ENCODE measurements at places on chromosomes 7 and 10.

GRCh38 chr10:47167591-47167990, 132.4 kb upstream of the GDF10 start:
- DNase-seq = no peak

- DNase-seq = no peak
Measured at GRCh38 chr10:56028298-56029132, 332.5 kb downstream of the ZWINT start.

DNA sequence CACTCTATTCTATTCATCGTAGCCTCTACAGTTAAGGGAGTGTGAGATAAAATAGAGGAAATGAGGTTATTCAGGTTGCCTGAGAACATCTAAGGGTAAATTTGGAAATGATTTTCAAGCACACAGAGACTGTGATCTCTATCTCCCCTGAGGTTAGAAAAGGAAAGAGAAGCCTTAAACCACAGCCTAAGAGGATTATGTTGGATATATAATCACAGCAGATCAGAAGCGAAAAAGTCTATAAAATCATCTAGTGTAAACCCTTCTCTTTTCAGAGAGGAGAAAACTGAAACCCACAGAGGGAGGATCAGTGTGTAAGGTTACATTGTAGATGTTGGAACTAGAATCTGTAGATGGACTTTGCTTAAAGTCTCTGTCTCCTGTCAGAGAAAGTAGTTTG, 90.6 kb upstream of the SEMA3E start:
- no peak for DNase-seq

- no peak for DNase-seq
Measured at GRCh38 chr10:6151087-6151977, 51.4 kb upstream of the PFKFB3 start.

GRCh38 chr7:155754165-155754564, 58.1 kb downstream of the SHH start:
- no peak for DNase-seq

- DNase-seq = no peak
Measured at GRCh38 chr7:121084748-121085336, 96.3 kb downstream of the CPED1 start.

DNA sequence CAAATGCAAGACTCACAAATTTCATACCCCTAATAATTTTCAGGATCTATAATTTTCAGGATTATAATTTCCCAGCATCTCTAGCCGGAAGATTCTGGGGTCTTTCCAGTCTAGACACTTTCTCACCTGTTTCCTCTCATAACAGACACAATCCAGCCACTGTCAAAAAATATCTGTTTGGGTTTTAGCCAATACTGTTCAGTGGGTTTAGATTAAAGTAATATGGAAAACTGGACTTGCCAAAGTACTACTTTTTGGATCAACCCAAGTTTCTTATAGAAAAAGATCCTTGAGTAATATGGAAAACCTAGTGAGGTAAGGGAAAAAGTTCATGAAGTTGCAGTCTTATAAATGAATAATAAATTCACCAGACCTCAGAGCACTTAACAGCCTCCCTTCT, 62.1 kb upstream of the NEBL start:
- no peak for DNase-seq

DNA sequence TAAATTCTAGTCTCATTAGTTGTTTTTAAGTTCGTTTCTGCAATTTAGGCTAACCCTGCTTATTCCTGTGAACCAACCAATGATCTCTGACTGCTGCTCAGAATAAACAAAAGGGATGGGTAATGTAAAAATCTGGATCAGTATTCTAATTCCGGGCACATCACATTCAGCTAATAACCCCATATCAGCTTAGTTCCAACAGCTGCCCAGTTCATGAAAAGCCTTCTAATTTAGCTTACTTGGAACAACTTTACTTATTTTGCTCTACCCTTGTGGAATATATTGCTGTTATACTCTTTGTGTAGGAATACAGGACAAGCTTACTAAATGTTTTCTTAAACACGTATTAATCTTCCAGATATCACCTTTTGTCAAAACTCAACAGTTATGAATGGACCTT, 3.6 kb upstream of the CFAP43 start:
- no peak for DNase-seq

DNA sequence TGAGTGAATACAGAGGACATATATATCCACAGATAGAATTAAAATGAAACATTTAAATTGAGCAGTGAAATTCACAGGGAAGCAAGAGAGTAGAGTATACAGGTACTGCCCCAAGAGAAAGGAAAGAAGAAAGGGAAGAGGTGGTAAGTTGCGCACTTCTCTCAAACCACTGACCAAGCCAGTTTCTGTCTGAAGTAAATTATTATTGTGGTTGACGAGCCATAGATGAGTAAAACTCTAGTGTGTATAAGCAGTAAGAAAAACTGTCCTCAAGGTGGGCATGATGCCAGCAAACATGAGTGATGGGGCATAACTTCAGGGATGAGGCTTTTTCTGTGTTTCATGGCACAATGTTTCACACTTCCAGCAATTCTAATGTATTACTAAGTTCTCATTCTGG, 4.4 kb upstream of the BET1 start:
- no peak for DNase-seq

Data from stimulated activated naive CD4-positive, alpha-beta T cell (primary cell).